Urinary bladder (tissue), 4 donors: ENCODE measurements at places on chromosomes 1 and 21. TPM values are rescaled to one million over a fixed set of nuclear protein-coding genes. Genes with fewer than 3 reads are reported as not detected.

DNA sequence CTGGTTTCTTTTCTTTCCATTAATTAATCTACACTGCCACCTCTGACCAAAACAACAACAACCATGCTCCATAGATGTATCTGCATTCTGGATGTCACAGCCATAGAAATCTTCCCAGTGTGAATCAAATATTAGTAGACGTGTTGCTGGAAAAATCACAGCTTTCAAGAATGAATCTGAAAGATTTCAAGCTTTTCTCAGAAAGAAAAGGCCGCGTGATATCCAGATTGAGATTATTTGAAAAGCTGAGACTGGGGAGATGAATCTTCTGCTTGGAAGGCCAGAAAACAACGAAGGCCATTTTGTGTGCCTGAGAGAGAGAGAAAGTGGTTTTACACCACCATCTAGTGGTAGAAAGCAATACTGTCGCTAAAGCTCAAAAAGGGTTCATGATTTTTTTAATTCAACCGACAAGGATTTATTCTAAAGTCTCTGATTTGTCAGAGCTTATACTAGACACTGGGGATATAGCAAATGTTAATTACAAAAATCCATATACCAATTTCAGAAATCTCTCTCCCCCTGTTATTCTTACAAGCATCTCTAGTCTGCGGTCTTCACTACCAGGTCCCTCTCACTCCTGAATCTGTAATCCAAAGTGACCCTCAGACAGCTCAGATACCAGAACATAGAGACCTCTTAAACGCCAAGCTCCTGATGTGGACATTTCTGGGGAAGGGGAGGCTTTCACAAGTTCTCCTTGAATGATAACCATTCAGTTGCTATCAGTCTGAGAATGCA is 87.5 kb upstream of the SGIP1 start:
- peak; percentile 45 for DNase-seq

DNA sequence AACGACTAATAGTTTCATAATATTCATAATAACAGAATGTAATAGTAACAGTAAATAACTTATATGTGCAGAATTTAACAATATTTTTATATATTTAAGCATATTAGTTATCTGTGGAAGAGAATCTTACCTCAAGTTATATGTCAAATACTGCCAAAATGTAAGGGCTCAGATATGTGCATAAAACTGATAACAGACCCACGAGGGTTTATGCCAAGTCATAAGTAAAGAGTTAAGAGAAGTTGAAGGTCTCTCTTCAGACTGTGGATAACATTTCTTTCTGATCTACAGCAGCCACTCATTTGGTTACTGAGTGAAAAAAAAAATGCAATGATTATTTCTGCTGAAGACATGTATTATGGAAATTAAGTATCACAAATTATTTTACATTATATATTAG is 1167.8 kb upstream of the NCAM2 start:
- no peak for DNase-seq

GRCh38 chr1:113783254-113784103 is 24.2 kb upstream of the PHTF1 start:
- DNase-seq, result no peak

DNA sequence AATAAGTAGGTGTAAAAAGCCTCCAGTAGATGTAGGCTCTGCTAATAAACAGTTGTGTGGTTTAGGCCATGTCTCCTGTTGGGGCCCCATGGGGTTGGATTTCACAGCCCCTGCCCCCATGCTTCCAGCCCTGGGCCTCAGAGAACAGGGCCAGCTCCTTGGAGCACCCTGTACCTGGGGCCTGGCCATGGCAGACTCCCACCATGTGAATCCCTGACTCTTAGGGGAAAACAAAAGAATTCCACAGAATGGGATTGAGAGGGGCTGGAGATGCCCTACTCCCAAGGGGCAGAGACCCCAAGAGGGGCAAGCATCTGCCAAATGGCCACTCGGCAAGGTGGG is 11.5 kb downstream of the LRP8 start:
- DNase-seq, result no peak

- no peak for DNase-seq
Measured at GRCh38 chr1:85264150-85264549, 4.7 kb upstream of the C1orf52 start.

GRCh38 chr1:156376958-156377919 is 8.2 kb downstream of the RHBG start:
- DNase-seq, result no peak

- DNase-seq, result no peak
Measured at GRCh38 chr1:88982055-88982454, 10.4 kb downstream of the KYAT3 start.

DNA sequence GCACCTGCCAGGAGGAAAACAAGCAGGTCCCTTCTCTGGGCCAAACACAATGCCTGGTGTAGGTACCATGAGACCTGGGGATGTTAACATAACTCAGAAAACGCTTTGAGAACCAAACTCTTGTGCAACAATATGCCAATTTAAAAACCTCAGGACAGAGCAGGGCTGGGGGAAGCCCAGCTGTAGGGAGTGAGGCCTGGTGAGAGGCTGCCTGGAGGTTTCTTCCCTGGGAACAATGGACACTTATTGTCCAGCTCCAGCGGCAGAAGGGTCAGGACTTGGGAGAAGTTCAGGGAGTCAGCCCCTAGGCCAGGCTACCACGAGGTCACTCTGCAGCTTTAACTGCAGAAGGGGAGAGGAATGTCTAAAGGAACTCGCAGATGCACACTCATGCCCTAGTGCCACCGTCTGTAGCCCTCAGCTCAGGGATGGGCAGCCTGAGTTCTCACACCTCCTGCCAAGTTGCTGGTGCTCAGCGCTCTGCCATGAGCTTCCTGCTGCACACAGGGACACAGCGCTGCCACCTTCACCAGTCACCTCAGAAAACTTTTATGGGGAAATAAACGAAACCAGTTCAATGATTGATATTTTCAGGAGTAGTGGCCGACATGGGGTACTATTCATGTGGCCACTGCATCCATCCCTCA is 8.5 kb downstream of the GPR157 start:
- no peak for DNase-seq

GRCh38 chr1:161206411-161207140 is 4.4 kb downstream of the NDUFS2 start:
- DNase-seq, result no peak

GRCh38 chr1:153770797-153771196 is 4.4 kb upstream of the SLC27A3 start:
- no peak for DNase-seq

DNA sequence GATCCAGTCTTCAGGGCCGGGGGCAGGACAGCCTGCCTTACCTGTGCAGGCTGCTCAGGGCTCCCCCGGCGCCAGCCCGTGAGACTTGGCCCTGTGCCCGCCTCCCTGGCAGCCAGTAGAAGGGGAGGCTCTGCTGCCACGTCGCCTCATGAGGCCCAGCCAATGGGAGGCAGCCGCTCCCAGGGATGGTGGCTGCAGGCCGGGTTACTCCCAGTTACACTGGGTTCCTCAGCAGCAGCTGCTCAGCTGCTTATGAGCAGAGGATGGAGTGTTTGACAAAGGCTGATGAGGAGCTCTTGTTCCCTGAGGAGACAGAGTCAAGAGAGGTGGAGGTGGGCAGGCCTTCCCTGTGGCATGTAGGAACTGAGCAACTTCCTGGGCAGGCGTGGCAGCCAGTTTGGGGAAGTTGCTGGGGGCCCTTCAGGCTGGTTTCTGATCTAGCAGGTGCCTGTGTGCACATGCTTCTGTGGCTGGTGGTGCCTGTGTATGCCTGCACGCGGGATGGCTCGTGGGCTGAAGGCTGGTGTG is 5.5 kb downstream of the MFSD2A start:
- DNase-seq, result no peak

GRCh38 chr1:19274636-19275035 is 13.9 kb downstream of the AKR7A3 start:
- DNase-seq, result no peak

DNA sequence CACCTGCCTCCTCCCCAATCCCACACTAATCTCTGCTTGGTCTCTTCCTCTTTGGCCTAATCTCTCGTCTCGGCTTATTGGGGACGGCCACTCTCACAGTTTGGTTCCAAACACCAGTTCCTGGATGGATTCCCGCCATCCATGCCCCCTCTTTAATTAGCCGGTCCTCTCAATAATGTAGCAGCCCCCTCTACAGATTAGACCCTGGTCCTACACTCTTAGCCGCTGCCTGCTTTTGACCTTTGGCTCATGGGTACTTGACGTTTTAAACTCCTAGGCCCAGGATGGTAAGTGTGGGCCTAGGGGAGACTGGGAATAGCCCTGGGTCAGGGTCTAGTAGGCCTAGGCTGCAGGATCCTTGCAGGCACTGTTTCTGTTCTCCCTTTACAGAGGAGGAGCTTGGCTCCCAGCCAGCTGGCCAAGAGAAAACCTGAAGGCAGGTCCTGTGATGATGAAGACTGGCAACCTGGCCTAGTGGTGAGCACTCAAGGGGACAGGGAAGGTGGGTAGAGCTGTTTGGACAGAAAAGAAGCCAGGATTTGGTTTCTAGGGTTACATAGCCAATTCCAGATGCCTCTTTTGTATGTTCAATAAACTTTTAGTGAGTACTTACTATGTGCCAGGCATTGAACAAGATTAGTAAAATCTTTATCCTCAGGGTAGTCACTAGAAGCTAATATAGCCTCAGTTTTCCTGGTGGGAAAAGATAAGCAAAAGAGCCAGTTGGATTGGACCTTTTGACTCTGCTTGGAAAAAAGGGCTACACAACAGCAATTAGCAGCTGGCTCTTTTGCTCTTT is 758 bp downstream of the RAD54L start:
- no peak for DNase-seq

GRCh38 chr1:152543820-152544219 is 22.8 kb downstream of the LCE3E start:
- DNase-seq, result no peak

DNA sequence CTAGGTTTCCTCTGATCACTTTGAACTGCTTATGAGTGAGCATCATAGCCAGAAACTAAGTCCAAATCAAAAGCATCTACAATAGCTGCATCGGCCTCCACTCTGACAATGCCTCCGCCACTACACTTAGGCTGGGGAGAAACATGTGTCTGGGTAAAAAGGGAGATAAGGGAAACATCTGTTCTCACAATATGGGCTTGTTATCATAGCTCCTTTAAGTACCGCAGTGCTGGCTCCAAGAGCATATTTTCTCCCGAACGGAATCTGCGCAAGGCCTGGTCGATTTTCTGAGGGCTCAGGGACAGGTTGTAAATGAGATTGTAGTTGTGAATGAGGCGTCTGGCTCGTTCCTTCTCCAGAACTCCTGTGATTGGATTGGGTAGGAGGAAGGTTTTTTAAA is 63.9 kb upstream of the CYP2J2 start:
- DNase-seq, result no peak

GRCh38 chr21:42508371-42508770 is 5.3 kb upstream of the SLC37A1 start:
- no peak for DNase-seq

DNA sequence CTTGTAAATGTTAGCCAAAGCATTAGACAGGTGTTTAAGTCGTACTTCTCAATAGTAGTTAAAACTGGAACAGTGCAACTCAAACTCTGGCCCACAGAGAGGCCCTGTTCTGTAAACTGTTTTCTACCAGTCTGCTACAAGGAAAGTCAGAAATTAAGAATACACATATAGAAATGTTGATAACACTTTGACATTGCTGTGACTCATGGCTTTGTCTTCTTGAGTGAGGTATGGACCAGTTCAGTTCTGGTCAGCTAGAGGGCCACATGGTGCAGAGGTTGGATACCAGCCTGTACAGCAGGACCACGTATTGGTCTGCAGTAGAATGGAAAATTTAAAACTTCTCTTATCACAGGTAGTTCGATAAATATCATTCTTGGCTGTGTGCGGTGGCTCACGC is 22.3 kb downstream of the ZBTB8B start:
- DNase-seq, result no peak

DNA sequence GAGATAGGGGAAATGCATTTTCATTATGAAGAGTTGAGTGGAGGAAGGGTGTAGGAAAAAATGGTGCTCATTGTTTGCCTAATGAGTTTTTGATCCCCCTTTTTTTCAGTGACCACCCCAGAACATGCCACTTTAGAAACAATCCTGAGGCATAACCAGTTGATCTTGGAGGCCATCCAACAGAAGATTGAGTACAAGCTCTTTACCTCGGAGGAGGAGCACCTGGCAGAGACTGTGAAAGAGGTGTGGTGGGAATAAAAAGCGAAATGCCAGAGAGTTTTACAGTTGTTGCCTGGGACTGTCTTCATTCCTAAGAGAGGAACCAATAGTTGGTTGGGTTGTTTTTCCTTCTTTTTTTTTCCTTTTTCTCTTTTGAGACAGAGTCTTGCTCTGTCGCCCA is 54.3 kb upstream of the EPHA8 start:
- DNase-seq, result no peak

DNA sequence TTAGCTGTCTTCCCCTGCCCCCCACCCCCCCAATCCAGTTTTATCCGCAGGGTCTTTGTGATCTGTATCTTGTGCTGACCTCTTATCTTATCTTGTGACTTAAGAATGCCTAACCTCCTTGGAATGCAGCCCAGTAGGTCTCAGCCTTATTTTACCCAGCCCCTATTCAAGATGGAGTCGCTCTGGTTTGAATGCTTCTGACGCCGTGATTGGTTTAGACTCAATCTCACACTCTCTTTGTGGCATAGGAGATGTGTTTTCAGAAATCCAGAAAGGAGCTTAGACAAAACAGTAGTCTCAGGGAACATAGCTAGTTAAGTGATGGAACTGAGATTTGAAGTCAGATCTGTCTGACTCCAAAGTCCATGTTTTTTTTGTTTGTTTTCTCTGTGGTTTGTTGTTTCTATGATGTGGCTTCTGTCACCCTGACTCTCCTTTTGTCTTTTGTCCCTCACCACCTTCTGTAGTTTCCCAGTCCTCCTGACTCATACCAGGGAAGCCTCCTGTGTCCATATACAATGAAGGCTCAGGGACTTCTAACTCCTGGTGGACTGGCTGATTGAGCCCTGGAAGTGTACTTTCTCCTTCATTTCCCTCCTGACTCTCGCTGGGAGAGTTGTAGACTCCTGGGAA is 18.1 kb upstream of the USP24 start:
- DNase-seq, result no peak

- DNase-seq, result no peak
Measured at GRCh38 chr1:246306415-246307037, 200.6 kb downstream of the SMYD3 start.

GRCh38 chr1:65419681-65420589 is 533 bp upstream of the LEPR start:
- peak; percentile 97 for DNase-seq

DNA sequence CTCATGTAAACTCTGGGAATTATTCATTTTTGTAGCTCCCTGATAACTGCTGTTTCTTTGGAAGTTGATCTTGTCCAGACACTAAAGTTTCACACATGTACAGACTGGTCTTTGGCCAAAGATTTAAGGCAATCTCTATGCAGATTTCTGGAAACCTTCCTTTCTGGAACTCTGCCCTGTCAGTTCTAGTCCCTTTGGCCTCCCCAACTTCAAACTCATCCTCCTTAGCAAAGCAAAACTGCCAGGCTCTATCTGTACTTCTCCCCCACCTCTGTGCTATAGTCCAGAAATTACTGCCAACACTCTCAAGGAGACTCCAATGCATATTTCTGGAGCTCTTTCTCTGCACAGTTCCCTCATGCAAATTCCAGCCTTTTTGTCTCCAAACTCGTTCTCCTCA is 36.5 kb downstream of the C1orf198 start:
- DNase-seq, result peak; percentile 46

The C1orf87 gene
- total RNA-seq, result not detected

The MYBPH gene
- 8.9 TPM for total RNA-seq

The TSPAN2 gene
- 55.4 TPM for total RNA-seq

The SH3GLB1 gene
- 104 TPM for total RNA-seq

The G0S2 gene
- total RNA-seq, result 17.0 TPM

The LBR gene
- total RNA-seq, result 128 TPM

The LCA5L gene
- total RNA-seq, result 1.1 TPM

The LMX1A gene
- 0.42 TPM for total RNA-seq

The TTC34 gene
- 0.32 TPM for total RNA-seq

The CLDN8 gene
- total RNA-seq, result 1.6 TPM

The AZIN2 gene
- total RNA-seq, result 9.6 TPM

The KCNT2 gene
- 31.2 TPM for total RNA-seq

The SETSIP gene
- not detected for total RNA-seq
